ENCODE measurements at places on chromosomes 4 and X. TPM values are rescaled to one million over a fixed set of nuclear protein-coding genes. Genes with fewer than 3 reads are reported as not detected.

Gene ARL13A
- not detected for total RNA-seq

Gene WDR13
- 68.2 TPM for total RNA-seq

Gene UGT2A3
- total RNA-seq, result not detected

Gene DSPP
- total RNA-seq, result not detected

Gene IL21
- total RNA-seq, result not detected

Gene VCX3B
- total RNA-seq, result not detected

Gene PGK1
- total RNA-seq, result 344 TPM

Gene ETNPPL
- total RNA-seq, result not detected

Gene SOX3
- total RNA-seq, result not detected

Gene MRFAP1
- total RNA-seq, result 363 TPM

Gene ADGRG4
- total RNA-seq, result not detected

DNA sequence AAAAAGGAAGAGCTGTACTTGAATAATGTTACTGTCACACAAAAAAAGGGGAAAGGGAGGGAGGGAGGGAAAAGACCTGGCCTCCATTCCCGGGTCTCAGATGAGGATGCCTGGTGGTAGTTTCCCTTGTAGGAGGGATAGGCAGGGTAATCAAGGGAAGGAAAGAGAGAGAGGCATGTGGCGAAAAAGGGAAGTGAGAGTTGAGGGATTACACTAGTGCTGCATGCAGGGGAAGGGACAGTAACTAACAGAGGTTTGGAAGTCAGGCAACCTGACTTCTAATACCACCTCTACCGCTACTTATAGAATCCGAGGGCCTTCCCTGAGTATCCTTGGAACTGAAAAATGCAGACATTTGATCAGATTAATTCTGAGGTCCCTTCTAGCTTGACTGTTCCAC lies 821.7 kb upstream of the FTHL17 start:
- DNase-seq, result no peak

DNA sequence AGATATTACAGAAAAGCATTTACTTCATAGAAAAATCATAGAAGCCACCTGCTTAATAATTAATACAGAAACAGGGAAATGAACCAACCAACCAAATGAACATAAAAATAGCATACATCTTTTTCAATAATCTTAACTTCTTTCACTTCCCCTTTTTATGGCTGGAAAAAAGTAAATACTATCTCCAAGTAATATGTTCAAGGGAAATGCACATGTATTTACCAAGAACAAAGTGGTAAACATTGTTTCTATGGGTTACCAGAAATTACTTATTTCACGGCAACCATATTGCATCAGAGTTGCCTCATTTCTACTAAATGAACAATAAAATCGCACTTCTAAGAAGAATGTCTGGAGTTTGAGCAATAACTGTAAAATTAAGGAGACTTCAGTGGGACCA lies 321.3 kb downstream of the TMA16 start:
- no peak for DNase-seq

GRCh38 chr4:15729910-15730533 lies 27.2 kb downstream of the BST1 start:
- DNase-seq, result peak; percentile 45

GRCh38 chr4:183637461-183637860 lies 21.5 kb downstream of the RWDD4 start:
- DNase-seq, result no peak

GRCh38 chrX:37697169-37697760 lies 11.7 kb downstream of the XK start:
- DNase-seq, result no peak

GRCh38 chr4:172706000-172706399 lies 462.6 kb upstream of the GALNT7 start:
- DNase-seq, result no peak

DNA sequence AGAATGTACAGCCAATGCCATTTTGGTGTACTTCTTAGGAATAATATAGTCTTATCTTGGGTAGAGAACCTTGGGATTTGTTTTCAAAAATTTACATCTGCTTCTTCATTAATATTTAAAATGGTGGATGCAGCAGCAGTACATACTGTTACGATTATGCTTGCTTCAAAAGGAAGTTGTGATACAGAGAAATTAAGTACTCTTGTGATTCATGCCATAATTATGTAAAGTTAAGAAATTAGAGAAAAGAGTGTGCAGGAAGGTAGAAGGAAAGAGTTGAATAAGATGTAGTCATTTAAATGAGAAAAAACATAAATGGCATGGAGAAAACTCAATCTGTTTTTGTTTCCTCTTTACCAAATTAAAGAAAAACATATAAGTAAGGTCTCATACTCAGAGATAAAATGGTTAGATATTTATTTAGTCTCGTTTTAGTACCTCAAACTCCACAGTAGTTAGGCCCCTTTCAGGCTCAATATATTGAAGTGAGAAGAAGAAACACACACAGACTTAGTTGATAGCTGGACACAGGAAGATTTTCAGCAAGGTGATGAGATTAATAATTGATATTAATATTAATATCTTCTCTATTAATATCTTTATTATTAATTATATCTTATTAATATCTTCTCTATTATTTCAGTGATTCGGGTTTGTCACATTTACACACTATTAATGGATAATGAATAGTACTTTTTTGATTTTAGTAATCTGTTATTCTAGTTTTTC lies 70.1 kb upstream of the HPGD start:
- DNase-seq, result no peak

- DNase-seq, result no peak
Observed at GRCh38 chr4:78797777-78798284, 21.7 kb downstream of the BMP2K start.

DNA sequence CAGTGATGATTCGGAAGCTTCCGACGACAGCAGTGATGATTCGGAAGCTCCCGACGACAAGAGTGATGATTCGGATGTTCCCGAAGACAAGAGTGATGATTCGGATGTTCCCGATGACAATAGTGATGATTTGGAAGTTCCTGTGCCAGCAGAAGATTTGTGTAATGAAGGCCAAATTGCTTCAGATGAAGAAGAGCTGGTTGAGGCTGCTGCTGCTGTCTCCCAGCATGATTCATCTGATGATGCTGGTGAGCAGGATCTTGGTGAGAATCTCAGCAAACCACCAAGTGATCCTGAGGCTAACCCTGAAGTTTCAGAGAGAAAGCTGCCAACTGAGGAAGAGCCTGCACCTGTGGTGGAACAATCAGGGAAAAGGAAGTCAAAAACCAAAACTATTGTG lies 14.2 kb downstream of the CXCR3 start:
- DNase-seq, result no peak

GRCh38 chr4:74999714-75000309 lies 66.9 kb downstream of the PARM1 start:
- no peak for DNase-seq

DNA sequence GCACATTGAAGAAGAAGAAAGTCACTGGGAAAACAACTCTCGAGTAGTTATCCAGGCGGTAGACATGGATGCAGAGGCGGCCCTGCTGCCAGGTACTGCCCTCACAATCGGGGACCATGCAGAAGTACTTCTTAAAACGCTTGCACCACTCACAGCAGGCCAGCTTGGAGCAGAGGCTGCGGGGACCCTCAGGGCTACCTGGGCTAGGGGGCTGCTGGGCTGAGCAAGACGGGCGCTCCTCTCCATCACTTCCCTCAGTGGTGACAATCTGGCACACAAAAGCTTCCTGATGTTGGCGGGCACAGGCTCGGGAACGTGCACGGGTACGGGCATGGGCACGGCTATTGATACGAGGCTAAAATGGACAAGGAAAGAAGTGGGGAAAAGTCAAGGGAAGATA lies 19.7 kb downstream of the GABRE start:
- DNase-seq, result no peak

GRCh38 chr4:89221167-89221867 lies 86.3 kb downstream of the GPRIN3 start:
- DNase-seq, result no peak

- DNase-seq, result peak; percentile 60
Observed at GRCh38 chr4:5050520-5051277, 581 bp upstream of the STK32B start.

GRCh38 chr4:7034262-7035081 lies 8.7 kb upstream of the TADA2B start:
- peak; percentile 38 for DNase-seq

- peak; percentile 74 for DNase-seq
Observed at GRCh38 chr4:157045507-157046127, 30.3 kb upstream of the GLRB start.

DNA sequence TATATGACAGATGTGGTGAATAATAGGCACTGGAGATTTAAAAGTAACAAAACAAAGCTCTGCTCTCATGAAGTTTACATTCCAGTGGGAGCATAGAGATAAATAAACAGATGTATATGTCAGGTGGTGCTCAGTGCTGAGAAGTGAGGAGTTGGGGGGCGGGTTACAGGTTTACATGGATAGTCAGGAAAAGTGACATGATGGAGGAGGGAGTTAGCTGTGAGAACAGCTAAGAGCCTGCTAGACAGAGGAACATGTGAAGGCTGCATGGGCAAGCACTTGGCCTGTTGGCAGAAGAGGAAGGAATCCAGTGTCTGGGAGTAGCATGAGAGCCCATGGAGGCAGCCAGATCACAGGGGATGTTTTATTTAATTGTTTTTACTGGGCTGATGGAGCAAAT lies 10.2 kb upstream of the TMEM156 start:
- DNase-seq, result no peak

GRCh38 chr4:157739242-157739641 lies 433.6 kb downstream of the GASK1B start:
- DNase-seq, result no peak

- no peak for DNase-seq
Observed at GRCh38 chr4:7417639-7418038, 17.1 kb downstream of the PSAPL1 start.

DNA sequence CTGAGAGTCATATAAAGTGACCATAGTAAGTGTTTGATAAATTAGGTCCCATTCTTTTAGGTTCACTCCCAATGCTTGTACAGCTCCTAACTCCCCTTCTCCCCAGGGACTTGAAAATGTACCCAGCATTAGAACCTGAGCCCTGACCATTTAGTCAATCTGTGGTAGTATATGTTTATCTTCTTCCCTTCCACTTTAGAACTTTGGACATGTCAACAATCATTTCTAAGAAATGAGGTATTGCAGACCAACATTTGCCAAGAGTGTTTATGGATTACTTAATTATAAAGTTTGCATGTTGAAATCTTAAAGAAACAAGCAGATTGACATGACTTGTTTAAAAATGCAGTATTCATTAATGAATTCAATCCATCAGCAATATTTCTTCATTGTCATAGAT lies 26.0 kb downstream of the AFM start:
- no peak for DNase-seq

GRCh38 chr4:5462896-5463295 lies 245.5 kb downstream of the EVC2 start:
- DNase-seq, result no peak

DNA sequence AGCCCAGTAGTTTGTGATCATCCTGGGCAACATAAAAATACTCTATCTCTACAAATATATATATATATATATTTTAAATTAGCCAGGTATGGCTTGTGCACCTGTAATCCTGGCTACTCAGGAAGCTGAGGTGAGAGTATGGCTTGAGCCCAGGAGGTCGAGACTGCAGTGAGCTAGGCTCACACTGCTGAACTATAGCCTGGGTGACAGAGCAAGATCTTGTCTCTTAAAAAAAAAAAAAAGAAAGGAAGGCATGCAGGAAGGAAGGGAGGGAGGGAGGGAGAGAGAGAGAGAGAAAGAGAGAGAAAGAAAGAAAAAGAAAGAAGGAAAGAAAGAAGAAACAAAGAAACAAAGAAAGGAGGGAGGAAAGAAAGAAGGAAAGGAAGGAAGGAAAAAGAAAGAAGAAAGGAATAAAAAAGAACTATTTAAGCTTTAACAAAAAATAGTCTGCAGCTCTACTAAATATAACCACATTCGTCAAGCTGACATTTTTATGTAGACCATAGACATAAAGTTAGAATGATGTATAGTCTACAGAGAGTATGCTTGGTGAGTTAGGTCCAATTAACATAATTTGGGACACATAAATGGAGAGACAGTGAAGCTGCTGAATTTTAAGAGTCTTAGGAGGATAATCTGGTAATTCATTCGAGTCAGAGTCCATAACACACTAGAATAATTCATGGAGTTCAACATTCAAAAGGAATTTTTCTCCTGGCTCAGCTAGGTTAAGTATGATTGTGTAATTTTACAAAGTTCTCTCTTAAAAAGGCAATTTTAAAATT lies 111.9 kb downstream of the GLRA3 start:
- no peak for DNase-seq

- no peak for DNase-seq
Observed at GRCh38 chr4:41067369-41067768, 147.0 kb downstream of the APBB2 start.

DNA sequence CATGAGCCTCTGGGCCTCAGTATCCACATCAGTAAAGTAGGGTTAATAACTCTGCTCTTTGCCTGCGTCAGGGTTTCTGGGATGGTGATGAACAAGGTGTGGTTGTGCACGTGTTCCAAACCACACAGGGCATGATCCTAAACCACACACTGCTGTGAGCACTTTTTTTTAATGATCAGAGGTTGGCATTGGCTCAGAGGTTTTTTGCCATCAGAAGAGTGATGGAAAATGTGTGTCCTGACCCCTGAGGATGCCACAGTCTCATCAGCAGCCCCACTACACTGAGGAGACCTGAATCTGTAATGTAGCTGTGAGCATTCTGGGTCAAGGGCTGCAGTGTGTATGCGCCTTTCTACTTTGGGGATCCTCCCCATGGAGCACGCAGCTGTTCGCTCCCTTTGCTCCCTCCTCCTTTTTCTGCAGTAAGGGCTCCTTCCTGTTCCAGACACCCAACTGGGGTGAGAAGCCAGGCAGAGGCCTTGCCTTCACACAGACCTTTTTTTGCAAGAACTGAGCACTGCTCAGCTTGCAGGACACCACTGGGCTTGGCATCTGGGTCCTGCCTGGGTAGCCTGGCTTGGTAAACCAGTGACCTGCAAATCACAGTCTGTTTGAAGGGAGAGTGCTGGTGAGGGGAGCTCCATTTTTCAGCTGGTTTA lies 87.5 kb downstream of the MAMLD1 start:
- DNase-seq, result no peak

DNA sequence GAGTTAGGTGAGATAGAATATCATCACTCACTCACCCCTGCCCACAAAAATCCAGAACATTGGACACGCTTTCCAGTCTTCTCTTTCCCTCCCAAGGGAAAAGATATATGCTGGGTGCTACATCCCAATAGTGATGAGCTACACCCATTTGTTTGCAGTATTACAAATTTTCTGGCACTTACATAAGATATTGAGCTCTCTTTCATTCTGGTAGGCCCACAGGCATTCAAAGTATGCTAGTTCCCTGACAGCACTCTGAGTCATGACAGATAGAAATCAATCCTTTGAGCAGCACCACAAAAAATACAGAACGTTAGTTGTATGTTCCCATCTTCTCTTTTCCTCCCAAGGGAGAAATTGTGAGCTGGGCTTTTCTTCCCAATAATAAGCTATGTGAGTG lies 477.6 kb upstream of the GRID2 start:
- DNase-seq, result no peak

DNA sequence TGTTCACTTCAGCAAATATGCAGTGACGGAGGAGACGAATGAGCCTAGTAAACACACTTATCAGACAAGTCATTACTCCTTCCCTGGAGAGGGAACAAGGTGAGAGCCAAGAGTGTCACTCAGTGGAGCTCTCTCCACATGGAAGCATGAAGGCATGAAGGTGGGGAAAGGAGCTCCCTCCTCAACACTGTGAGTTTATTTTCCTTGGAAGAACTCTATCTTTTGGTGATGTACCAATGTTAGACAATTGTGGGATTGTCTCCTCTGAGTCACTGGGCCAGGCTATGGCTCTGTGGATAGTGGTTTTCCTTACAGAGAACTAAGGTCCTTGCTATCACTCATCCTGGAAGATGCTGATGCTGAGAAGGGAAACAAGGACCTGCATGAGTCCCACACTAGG lies 200.2 kb downstream of the CPEB2 start:
- no peak for DNase-seq

GRCh38 chrX:54891573-54891972 lies 29.1 kb upstream of the TRO start:
- DNase-seq, result peak; percentile 18
